Tibial nerve (tissue), 4 donors: ENCODE measurements at places on chromosomes 7 and 10. TPM values are rescaled to one million over a fixed set of nuclear protein-coding genes. Genes with fewer than 3 reads are reported as not detected.

- peak; percentile 46 for DNase-seq
Observed at GRCh38 chr10:31083765-31084184, 52.1 kb upstream of the ZNF438 start.

- no peak for DNase-seq
Observed at GRCh38 chr7:154423231-154423630, 371.0 kb downstream of the DPP6 start.

GRCh38 chr7:20310301-20310700 lies 20.4 kb upstream of the ITGB8 start:
- DNase-seq = no peak

- no peak for DNase-seq
Observed at GRCh38 chr10:16986082-16986405, 143.6 kb downstream of the CUBN start.

DNA sequence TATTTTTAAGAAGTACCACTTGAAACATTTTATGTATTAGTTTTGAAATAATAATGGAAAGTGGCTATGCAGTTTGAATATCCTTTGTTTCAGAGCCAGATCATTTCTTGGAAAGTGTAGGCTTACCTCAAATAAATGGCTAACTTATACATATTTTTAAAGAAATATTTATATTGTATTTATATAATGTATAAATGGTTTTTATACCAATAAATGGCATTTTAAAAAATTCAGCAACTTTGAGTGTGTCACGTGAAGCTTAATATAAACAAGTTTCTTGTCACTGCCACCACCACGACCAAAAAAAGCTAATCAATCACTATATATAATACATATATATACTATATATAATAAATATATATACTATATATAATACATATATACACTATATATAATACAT lies 4.8 kb downstream of the IL6 start:
- DNase-seq = no peak

DNA sequence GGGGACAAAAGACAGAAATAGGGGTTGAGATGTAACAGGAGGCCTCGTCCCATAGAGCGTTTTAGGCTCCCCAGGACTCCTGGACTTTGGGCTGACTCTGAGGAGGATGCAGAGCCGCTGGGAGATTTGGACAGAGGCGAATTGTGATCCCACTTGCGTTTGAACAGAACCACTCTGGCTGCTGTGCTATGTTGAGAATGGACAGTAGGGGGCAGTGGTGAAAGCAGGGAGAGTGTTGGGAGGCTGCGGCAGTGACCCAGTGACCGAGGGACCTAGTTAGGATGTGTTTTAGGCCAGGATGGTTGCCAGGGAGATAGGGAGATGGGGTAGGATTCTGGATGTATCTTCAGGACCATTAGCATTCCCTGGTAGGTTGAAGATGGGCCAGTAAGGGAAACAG lies 271.6 kb downstream of the CCDC3 start:
- DNase-seq = no peak

DNA sequence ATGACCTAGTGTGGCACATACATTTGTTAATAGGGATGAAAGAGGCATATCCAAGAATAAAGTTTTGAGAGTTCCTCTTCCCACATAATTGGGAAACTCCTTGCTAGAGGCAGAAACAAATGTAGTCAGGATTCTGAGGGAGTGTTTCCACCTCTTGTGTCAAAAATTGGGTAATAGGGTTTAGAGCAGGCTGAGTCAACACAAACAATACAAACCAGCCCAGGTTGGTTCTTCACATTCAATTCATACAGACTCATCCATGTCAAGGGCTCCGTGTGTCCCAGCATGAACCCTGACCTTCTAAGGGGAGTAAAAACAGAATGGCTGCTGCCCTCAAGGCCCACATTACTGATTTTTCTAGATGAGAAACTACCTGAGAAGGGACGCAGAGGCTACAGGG lies 75.3 kb downstream of the GLI3 start:
- DNase-seq = no peak

- no peak for DNase-seq
Observed at GRCh38 chr10:23422003-23422411, 16.9 kb upstream of the OTUD1 start.

- no peak for DNase-seq
Observed at GRCh38 chr7:143362131-143363015, at the start of gene FAM131B. FAM131B (minus strand) TSS chr7:143362713; CDS start chr7:143362603, 110 bp downstream.

DNA sequence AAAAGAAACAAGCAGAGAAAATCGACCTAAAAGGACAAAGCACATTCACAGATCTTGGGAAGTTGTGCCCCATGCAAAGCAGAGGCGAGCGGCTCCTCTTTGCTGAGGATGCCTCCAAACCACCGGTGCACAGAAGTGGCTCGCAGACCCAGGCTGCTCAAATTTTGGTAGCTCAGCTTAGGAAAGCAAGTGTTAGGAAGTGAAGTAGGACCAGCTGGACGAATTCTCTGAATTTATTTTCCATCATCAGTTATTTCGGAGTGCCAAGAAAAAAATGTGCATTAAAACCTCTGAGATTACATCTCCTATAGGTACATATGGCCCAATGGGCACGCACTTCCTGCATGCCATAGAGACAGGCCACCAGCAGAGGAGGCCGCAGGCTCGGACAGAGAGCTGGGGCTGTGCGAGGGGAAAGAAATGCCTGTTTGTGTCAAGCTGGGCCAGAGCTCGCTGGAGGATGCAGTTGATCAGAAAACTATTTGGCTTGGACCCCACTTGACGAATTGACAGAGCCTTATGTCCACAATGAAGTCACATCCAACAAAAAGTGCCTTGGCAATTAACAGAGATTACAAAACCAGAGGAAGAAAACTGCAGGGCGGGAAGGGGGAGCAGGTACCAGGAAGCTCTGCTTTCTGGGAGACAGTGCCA lies 122.3 kb upstream of the LYZL2 start:
- DNase-seq = peak; percentile 74

DNA sequence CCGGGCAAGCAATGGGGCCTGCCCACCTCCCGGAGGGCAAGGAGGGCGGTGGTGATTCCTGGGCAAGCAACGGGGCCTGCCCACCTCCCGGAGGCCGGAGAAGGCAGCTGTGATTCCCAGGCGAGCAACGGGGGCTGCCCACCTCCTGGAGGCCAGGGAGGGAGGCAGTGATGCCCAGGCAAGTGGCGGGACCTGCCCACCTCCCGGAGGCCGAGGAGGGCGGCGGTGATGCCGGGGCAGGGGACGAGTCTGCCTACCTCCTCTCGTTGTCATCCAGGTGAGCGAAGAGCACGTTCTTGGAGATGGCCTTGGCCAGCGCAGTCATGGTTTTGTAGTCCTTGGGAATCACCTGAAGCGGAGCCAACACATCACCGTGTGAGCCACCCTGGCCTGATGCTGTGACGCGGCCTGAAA lies 49.5 kb upstream of the DNAAF5 start:
- DNase-seq = no peak

DNA sequence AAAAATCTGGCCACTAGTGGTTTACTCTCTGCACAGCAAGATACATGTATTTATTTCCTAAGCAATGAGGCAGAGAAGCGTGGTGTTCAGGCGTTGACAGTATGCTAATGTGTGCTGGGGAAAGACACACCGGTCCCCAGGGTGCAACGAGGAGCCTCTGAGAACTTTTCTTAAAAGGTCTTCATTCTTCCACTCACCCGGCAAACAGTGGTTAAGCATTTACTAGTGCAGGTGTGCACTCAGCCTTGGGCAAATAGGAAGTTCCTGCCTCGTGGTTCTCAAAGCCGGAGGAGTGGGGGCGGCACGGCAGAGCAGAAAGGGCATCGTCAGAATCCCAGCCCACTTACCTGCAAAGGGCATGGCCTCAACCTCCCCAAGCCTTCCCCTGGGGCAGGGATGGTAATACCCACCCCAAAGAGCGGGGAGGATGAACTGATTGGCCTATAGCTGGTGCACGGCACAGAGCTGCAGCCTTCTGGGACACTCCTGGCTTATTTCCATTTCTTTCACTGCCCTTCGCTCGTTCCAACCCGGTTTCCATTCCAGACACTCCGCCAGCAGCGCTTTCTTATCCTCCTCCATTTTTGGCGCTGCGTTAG lies 184.3 kb upstream of the CTBP2 start:
- no peak for DNase-seq

GRCh38 chr7:136062625-136063325 lies 85.6 kb upstream of the MTPN start:
- DNase-seq = no peak

DNA sequence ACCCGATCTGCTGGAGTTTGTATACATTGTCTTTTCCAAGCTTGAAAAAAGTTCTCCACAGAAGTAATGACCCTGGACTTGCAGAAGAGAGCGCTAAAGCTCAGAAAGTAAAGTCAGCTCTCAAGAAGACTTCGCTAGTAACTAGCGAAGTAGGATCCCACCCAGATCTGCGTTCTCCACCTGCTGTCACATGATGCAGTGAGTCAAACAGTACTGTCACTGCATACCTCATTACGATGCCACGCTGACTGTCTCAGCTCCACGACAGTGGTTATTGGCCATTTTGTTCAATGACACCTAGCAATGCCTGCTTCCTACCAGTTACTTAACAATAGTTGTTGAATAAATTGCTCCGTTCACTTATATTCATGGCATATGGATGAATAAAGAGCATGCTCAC lies 29.7 kb upstream of the SEC61G start:
- DNase-seq = no peak

DNA sequence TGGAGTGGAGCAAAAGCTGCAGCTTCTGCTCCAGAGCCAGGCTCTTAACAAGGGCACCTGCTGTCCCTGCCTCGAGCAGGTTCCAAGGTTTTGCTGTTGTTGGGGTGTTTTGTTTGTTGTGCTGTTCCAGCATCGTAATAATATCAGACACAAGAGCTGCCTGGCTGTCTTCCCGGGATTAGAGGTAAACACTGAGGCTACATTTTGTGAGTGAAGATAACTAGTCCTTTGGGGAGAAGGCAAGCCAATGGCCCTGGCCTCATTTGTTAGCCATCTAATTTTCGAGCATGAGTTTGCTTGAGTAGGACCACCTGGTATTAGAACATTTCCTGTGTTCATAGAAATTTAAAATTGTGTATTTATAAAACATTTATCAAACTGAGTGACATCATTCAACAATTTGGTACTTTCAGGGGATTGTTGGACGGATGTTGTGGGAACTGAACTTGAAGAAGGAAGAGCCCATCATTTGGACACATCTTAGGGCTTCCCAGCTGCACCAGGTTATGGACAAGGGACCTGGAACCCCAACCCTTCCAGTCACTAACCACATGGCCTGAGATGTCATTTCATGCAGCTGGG lies 555.0 kb downstream of the TNS3 start:
- no peak for DNase-seq

FGFBP3 gene
- 7.9 TPM for total RNA-seq

KEL gene
- 0.63 TPM for total RNA-seq

CCL26 gene
- 6.3 TPM for total RNA-seq

HMX3 gene
- not detected for total RNA-seq

JCAD gene
- 40.8 TPM for total RNA-seq

PROSER2 gene
- total RNA-seq = 71.1 TPM

SLC16A9 gene
- total RNA-seq = 0.44 TPM

CUZD1 gene
- 5.7 TPM for total RNA-seq

CNPY1 gene
- not detected for total RNA-seq

HOXA4 gene
- total RNA-seq = 6.3 TPM

NYAP1 gene
- total RNA-seq = 8.8 TPM

LIPA gene
- total RNA-seq = 41.6 TPM

PDIA4 gene
- total RNA-seq = 42.5 TPM

TAS2R4 gene
- 7.3 TPM for total RNA-seq

GDF10 gene
- 25.7 TPM for total RNA-seq

WIPF3 gene
- total RNA-seq = 4.2 TPM

UCN3 gene
- not detected for total RNA-seq

GSDME gene
- total RNA-seq = 8.5 TPM

NUDT13 gene
- total RNA-seq = 1.2 TPM
